ENCODE measurements at places on chromosomes 12 and 14.

DNA sequence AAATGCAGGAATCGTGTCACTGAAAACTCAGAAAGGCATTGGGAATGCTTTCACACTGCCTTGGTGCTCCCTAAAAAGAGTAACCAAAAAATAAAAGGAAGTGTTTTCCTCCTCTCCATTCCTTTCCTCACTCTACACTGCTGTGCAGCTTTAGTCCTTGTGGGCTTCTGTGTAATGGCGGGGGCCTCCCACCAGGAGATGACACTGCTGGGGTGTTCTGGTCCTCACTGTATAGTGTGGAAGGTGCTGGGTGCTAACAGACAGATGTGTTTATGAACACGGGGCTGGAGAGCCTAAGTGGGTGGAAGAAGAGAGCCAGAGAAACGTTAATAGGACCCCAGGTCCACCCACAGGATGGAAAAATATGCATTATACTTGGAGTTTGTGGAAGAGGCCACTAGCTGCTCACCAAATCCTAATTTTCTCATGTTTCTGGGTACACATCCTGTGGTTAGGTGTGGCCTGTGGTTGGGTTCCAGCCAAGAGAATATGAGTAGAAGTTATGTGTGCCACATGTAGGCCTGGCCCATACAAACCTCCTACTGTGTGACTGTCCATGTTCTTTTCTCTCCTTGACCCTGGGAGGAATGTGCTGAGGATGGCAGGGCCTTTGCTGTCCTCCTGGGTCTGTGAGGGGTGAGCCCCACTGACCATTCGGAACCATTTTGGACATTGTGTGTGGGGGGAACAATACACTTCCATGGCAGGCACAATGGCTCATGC lies 14.0 kb upstream of the C1S start:
- no peak for DNase-seq

DNA sequence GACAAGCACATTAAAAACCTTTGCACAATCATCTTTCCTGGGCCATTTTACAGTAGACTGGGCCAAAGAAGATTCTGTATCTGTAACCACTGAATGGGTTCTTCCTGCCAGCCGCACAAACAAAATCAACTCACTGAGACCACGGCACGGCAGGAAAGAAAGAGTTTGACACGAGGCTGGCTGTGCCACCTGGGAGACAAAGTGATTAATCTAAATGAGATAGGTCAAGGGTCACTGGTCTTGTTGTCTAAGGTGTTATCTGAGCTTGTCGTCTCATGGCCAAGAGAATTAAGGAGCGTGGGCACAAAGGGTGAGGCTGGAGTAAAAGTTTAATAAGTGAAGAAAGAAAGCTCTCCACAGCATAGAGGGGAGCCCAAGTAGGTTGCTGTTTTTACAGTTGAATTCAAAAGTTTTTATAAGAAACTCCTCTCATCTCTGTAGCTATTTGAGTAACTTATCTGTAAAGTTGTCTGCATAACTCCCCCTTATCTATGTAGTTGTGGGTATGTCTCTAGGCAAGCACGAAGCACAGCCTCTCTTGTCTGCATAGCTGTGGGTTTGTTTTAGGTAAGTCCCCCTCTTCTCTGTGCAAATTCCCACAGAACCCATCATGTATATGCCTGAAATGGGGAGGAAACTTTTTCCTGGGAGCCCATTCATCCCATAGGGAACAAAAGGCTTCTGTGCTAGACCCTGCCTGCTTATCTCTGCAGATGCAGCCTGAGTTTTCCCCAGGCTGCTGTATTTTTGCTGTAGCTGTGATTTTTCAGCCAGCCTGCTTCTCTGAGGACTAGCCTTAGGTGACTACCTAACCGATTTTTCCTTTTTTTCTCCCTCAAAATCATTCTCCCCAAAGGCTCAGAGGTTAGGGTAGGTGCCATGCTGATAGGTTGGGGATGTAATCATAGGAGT lies 1314.6 kb upstream of the TMEM132C start:
- DNase-seq = no peak

- no peak for DNase-seq
Observed at GRCh38 chr12:131129839-131130238, 176.1 kb downstream of the ADGRD1 start.

DNA sequence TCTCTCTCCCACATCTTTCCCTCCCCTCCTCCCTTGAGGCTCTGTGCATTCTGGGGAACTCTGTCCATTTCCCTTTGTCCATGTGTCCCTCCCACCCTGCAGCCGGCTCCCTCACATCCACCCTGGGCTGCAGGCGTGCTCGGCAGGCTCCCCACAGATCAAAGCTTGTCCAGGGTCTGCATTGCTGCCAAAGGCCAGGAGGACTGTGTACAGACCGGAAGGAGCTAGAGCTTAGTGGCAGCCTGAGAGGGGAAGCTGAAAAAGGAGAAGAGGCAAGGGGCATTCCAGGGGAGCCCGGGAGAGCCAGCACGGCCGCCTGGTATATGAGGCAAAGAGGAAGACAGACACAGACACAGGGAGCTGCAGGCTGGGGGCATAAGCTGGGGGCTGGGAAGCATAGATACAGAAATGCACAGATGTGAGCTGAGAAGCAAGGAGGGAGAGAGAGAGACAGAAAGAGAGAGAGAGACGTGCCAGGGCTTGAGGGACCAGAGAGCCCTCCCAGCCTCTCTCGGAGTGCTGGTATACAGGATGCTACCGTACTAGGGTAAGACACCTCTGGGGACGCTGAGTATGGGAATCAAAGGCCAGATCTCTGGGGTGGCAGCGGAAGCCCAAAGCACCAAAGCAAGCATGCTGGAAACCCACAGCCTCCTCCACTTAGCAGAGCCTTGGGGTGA lies 3.3 kb downstream of the CD4 start:
- DNase-seq = no peak

- DNase-seq = no peak
Observed at GRCh38 chr12:128381541-128381940, 114.6 kb downstream of the TMEM132C start.

- DNase-seq = no peak
Observed at GRCh38 chr12:57223191-57224165, 6.0 kb upstream of the SHMT2 start.

DNA sequence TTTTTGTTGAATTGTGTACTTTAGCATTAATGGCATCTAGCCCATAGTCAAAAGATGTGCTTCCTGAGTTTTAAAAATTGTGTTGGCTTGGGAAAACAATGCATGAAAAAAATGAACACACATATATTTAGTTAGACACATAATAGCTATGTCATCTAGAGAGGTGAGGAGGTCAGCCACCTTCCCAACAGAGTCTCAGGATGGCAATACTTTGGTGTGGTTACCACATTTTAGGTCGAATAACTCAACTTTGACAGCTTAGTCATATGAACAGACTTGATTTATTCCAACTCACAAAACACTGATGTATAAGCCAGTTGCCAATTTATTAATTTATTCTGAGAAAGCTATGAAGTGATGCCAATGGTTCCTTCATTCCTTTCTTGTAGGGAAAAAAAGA lies 114.0 kb downstream of the ETNK1 start:
- DNase-seq = no peak

DNA sequence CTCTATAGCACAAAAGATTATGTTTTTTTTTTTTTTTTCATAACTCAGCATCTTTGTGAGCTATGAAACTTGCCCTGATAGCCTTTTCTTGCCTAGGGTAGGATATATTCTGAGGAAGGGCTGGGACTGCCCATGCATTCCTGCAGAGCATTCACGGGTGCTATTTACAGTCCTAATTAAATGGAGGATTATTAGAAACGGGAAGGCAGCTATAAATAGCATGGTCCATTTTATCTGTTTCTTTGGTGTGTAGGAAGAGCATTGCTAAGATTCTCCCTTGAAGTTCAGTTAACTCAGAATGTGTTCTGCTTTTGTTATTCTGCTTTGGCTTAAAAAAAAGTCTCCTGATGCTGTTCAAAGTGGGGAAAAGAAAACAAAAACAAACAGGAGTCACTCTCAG lies 630.9 kb downstream of the DIO2 start:
- no peak for DNase-seq

DNA sequence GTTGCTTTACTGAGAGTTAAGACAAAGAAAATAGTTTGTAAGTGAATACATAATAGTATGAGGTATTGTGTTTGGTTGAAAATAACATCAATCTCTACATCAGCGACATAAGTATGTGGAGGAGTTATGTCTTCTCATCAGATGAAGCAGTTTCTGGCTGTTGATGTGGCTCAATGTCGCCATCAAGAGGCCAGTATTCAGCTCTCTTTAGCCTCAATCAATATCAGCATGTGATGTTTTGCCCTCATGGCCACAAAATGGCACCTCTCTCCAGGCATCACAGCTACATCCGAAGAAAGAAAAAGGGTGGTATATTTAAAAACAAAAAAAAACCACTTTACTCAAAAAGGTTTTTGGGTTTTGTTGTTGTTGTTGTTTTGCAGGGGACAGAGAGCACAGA lies 302.3 kb upstream of the TMEM132C start:
- DNase-seq = peak; percentile 21

DNA sequence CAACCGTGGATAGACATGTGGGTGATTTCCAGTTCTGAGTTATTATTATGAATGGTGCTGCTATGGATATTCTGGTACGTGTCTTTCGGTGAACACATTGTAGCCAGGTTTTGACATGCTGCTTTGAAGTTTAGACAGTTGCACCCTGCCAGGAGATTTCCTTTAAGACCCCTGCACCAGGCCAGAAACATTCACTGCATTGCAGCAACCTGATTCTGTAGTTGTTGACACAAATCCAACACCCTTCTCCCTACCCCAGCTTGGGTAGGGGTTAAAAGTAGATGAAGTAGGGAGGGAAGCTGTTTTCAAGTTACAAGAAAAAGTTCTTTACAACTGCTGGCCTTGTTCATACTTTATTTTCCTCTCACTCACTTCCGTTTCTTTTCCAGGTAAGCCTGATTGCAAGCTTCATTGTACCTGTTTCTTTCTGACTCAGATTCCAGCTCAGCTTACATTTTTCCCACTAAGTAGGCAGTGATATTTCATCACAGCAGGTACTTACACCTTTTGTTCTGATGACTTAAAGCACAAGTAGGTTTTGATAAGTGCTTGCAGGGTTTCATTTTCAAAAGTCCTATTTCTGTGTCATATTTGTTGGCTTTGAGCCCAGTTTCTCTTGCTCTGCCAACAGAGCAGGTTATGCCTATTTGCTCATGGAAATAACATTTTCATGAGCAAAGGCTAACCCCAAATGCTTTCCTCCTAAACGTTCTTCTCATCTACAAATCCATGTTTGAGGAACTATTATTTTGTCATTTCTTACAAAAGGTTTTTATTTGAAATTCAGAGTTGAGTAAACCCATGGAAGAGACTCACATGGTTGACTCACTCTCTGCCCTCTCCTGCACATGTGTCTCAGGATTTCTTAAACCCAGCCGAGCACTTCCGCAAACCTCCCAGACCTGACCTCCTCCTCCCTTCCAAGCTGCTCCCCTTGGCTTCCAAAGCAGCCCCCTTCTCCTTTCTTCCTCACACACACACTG lies 12.1 kb upstream of the LTA4H start:
- peak; percentile 98 for DNase-seq

DNA sequence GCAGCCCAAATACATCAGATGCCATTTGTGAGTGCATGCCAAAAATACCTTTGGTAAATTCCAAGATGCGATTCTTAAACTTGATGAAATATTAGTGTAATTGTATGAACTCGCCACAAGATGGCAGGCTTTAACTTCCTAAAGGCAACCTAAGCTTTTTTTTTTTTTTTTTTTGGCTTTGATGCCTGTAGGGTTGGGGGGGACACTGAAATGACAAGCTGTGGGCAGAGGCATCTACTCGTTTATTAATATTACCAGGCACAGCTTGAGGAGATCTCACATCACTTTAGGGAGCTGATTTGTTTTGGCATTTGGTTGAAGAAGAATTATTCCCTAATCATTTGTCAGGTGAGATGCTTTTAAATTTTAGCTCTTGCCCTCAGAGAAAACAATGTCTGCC lies 126.7 kb upstream of the CCDC196 start:
- peak; percentile 75 for DNase-seq

GRCh38 chr12:121205491-121205890 lies 4.4 kb upstream of the P2RX4 start:
- no peak for DNase-seq

- no peak for DNase-seq
Observed at GRCh38 chr12:75361408-75361807, 26.9 kb downstream of the GLIPR1L1 start.

GRCh38 chr14:88045705-88046104 lies 40.8 kb downstream of the GPR65 start:
- DNase-seq = no peak

GRCh38 chr12:109331301-109331952 lies 16.3 kb upstream of the MYO1H start:
- no peak for DNase-seq

DNA sequence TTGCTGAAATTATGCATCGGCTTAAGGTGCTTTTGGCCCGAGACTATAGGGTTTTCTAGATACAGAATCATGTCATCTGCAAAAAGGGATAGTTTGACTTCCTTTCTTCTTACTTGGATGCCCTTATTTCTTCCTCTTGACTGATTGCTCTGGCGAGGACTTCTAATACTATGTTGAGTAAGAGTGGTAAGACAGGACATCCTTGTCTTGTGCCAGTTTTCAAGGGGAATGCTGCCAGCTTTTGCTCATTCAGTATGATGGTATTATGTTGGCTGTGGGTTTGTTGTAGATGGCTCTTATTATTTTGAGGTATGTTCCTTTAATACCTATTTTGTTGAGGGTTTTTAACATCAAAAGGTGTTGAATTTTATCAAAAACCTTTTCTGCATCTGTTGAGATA lies 8.3 kb downstream of the BMAL2 start:
- DNase-seq = no peak

GRCh38 chr14:21097636-21098075 lies 799 bp downstream of the ZNF219 start:
- DNase-seq = peak; percentile 15

DNA sequence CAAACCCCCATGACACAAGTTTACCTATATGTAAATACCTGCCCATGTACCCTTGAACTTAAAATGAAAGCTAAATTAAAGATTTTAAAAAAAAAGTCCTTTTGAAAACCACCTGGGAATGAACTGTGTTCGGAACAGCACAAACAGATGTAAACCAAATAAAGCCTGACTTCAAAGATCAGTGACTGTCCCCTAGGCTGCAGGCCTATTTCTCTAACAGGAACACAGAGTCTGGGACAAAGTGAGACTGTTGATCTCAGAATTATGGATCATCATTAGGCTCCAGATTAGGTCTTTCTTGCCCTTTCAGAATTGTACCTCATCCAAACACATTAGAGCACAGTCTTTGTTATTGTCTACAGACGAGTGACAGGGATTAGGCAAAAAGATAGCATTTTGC lies 54.6 kb downstream of the PAH start:
- no peak for DNase-seq

DNA sequence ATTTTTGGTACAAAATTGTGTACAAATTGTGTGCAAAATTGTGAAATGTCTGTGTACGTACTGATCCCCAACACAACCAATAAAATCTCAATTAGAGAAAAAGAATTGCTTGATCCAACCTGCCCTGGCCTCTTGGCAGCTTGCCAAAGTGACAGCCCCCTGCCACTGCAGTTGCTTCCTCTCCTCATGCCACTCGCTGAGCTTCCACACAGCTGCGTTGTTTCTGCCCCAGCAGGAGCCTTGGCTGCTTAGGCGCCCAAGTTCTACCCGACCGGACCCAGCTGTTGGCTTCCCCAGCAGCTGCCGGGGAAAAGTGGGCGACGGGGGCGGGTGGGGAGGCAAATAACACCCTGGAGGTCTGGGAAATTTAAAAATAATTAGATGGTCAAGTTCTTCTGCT lies 171.8 kb upstream of the ATF7IP start:
- DNase-seq = no peak

GRCh38 chr14:49417790-49418189 lies 168.4 kb downstream of the RPS29 start:
- DNase-seq = no peak

Measured in DMS53 (cell line).